ENCODE measurements at places on chromosomes 6 and 20.

GRCh38 chr20:32975698-32976674 lies 28.2 kb downstream of the SUN5 start:
- DNase-seq: no peak

DNA sequence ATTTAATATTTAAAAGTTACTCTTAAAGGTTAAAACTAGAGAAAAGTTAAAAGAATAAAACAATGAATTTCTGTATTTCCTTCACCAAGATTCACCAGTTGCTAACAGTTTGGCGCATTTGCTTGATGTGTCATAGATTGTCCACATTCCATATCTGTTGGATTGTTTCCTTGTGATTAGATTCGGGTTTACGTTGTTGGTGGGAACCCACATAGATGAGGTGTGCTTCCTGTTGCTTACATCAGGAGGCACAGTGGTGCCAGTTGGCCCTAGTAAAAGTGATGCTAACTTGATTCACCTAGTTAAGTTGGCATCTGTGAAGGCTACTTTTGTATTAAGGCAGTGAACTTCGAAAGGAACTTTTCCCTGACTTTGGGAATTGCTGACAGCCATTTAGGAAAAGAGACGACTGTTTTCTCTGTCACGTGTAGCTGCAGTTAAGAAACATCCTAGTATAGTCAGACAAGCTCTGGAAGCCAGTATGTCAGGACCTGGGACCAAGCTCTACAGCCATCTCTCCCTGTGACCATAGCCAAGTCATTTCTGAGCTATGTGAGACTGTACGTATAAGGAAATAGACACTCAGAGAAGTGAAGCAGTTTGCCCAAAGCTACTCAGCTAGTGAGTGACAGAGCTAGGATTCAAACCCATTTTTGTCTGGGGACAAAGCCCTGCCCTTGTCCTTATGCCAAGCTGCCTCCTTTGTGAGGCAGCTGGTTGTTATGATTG lies 49.0 kb downstream of the PPARD start:
- DNase-seq: no peak

DNA sequence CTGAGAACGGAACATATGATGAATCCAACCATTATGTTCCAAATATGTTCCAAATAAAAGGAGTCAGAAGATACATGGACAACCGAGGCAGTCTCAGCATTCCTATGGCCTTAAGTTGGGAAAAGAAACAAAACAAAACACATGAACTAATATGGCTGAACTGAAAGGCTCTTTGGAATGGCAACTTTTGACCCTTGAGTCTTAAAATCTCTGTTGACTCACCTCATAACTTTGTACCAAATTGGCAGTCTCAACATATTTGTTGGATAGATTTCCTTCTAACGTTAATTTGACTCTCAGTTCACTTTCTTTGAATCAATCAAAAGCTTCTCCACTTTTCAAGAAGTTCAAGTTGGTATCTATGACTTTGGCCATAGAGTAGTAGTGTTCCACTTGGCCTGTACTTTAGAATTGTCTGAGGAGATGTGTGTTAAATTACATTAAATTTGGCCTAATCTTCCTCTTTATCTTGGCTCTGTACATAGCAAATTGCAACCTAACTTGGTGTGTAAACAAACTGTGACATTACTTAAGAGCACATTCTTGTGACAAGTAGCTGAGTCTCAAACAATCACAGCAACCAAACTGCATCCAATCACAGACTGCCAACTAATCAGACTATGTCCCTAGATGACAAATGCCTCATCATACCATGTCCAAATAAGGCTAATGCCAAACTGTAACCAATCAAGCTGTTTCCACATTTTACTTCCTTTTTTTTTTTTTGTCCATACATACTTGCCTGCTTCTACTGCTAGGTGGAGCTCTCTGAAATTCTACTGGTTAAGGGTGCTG lies 208.8 kb downstream of the BMP2 start:
- DNase-seq: no peak

GRCh38 chr6:32432050-32432450 lies 7.6 kb upstream of the HLA-DRA start:
- no peak for DNase-seq

DNA sequence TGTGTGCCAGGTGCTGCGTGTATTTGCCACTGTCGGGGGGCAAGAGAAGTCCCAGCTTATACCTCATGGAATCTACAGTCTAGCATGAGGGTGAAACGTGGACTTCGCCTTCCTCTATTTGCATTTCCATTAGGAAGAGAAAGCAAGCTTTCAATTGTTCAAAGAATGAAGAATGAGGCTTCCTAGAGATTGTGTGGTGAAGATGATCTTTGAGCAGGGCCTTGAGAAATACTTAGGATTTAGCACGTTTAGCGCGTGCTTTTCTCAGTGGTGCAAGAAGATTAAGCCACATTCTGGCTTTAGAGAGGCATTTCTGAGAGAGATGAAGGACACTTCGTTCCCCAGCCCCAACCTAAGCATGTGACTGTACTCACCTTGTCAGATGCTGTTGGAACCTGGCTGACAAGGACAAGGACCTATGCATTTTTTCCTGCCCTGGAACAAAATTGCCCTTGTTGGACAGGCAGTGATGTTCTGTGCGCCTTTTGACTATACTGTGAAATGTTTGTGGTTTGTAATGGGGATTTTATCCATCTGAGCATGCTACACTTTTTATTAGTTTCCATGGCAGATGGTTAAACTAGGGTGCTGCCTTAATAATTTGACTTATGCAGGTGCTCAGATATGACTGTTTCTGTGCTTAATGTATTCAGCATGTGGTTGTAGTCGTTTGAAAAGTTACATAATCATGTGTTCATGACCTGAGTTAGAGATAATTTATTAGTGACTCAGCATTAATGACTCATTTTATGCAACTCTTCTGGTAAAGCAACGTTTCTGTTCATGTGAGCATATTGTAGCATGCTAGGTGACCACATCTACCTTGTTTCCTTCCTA lies 10.7 kb downstream of the TULP4 start:
- DNase-seq: no peak

All from activated gamma-delta T cell treated with anti-CD3 and anti-CD28 coated beads, Interleukin-2, amount 50 U/mL, for 16 hours (primary cell).